ENCODE measurements at places on chromosomes 1 and 21. TPM values are rescaled to one million over a fixed set of nuclear protein-coding genes. Genes with fewer than 3 reads are reported as not detected.
A peak's percentile ranks its signal among the peaks of the same experiment; 100 is the strongest.

DNA sequence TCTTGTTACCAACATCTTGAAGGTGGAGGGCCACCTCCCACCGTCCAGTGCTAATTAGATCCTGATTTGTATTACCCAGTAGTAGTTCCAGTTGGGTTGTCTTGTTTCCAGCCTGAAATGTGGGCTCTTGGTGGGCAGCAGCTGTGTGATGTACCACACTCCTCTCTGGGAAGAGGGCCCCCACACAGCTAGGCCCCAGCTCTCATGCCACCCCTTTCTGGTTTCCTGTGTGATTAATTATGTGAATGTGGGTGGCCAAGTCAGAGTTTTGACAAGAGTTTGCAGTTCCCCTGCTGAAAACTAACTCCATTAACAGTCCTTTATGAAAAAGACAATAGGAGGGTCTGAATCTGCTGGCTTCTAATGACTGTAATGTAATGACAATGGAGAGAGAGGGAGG, 3.8 kb downstream of the HMGB4 start:
- no peak for DNase-seq

DNA sequence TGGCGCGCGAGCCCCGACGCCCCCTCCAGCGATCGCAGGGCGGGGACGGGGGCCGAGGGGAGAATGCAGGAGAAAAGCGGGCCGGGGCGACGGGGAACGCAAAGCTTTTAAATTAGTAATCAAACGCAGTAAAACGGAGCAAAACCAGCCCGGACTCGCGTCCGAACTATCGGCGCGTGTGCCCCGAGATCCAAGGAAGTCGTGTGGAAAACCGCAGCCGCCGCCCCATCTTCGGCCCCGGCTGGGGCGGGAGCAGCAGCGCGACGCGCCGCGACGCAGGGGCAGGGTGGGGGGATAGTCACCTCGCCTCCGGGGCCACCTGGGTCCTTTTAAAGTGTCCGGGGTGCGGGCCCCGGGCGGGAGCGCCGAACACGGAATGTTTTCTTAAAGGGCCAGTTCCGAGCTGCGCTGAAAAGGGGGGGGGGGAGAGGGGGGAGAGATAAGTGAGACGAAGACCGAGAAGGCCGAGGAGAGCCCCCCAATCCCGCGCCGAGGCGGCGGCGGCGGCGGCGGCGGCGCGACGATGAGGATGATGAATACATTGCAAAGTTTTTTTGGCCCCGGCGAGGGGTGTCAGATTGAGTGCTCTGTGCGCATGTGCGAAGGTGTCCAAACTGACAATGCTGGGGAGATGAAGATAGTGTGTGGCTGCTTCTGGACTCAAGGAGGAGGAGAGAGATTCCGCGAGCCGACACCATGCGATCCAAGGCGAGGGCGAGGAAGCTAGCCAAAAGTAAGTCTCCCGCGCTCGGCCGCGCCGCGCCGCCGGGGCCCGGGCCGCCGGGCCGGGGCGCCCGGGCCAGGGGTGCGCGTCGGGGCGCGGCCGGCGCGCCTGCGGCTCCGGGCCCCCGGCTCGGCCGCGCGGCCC, at the start of gene PRDM16:
TSS of gene PRDM16 (plus strand) at position 640 of the 868 bp plus-strand sequence. CDS start at position 697, 57 bp downstream.
- peak; percentile 3 for DNase-seq

The TBX19 gene
- total RNA-seq = 0.28 TPM

The PUM1 gene
- total RNA-seq = 71.9 TPM

All from IMR-90 (cell line).